ENCODE measurements at places on chromosomes 1 and 21. TPM values are rescaled to one million over a fixed set of nuclear protein-coding genes. Genes with fewer than 3 reads are reported as not detected.

ADGRL4 gene
- 19.3 TPM for total RNA-seq

- no peak for DNase-seq
Observed at GRCh38 chr1:31702836-31703404, 897 bp downstream of the COL16A1 start.

DNA sequence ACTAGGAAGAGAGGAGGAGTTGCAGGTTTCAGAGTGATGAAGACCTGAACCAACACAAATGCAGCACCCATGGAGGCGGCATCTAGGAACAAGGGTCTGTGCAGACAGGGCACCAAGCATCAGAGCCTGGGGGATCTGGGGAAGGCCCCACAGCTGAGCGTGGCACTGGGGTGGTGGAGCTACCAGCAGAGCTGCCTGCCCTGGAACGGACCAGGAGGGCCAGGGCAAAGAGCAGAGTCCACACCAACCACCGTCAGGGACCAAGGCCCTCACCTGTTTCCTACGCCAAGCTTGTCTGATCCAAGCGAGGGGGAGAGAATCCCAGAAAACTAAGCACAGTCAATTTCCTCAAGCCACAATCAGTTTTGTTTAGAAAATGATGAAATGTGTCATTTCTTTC, 79.0 kb upstream of the SYT6 start:
- DNase-seq = no peak

UBAP2L gene
- 101 TPM for total RNA-seq

CCDC185 gene
- not detected for total RNA-seq

DNA sequence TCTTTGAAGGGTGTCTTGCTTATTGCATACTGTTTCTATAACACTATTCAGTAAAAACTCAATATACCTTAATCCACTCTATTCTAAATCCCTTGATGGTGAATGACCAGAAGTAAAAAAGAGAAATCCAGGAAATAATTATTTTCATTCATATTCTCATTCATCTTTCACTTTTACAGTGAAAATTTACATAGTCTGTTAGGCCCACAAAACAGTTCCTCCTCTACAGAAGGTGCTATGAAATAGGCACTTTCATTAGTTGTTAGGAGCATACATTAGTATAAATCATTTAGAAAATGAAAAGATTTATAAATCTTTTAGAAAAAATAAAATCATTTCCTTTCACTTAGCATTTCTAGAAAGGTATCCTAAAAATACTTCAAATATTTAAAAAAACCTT, 115.1 kb downstream of the LHX4 start:
- no peak for DNase-seq

GRCh38 chr1:155022136-155022926, 11.2 kb downstream of the DCST2 start:
- no peak for DNase-seq

- no peak for DNase-seq
Observed at GRCh38 chr1:15277447-15277838, 30.4 kb downstream of the FHAD1 start.

- DNase-seq = no peak
Observed at GRCh38 chr1:1264868-1265272, 8.8 kb downstream of the UBE2J2 start.

GRCh38 chr1:7002728-7003127, 217.5 kb downstream of the CAMTA1 start:
- no peak for DNase-seq

GRCh38 chr1:91703095-91703494, 182.9 kb downstream of the TGFBR3 start:
- DNase-seq = no peak

NPHS2 gene
- not detected for total RNA-seq

- DNase-seq = no peak
Observed at GRCh38 chr1:76591963-76592362, 275.3 kb upstream of the ST6GALNAC5 start.

DNA sequence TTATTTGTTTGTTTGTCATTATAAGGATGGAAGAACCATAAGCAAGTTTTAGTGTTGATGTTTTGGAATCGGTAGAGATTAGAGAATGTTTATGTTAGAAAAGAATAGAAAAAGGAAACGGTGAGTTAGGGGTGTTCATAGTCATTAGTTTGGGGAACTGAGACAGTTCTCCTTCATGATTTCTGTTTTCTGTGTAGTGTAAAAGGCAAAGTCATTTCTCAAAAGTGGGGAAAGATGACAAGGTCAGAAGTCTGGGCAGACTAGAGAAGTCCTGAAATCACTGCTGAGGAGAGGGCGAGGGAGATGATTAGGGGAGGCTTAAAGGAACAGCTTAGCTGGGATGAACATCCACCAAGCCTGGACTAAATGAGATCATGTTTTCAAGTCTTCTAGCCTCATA, 498.9 kb downstream of the TTLL7 start:
- DNase-seq = no peak

GRCh38 chr1:45846931-45847330, 43.5 kb downstream of the MAST2 start:
- DNase-seq = no peak

GRCh38 chr1:31376375-31377134, 3.7 kb upstream of the FABP3 start:
- no peak for DNase-seq

GRCh38 chr1:169072945-169073725, 33.4 kb upstream of the ATP1B1 start:
- no peak for DNase-seq

- DNase-seq = no peak
Observed at GRCh38 chr1:23357138-23357908, 12.3 kb downstream of the ZNF436 start.

GRCh38 chr1:91684481-91685196, 184.0 kb downstream of the CDC7 start:
- DNase-seq = no peak

S100A2 gene
- 2.7 TPM for total RNA-seq

MPL gene
- total RNA-seq = 0.82 TPM

RSPO1 gene
- not detected for total RNA-seq

DNA sequence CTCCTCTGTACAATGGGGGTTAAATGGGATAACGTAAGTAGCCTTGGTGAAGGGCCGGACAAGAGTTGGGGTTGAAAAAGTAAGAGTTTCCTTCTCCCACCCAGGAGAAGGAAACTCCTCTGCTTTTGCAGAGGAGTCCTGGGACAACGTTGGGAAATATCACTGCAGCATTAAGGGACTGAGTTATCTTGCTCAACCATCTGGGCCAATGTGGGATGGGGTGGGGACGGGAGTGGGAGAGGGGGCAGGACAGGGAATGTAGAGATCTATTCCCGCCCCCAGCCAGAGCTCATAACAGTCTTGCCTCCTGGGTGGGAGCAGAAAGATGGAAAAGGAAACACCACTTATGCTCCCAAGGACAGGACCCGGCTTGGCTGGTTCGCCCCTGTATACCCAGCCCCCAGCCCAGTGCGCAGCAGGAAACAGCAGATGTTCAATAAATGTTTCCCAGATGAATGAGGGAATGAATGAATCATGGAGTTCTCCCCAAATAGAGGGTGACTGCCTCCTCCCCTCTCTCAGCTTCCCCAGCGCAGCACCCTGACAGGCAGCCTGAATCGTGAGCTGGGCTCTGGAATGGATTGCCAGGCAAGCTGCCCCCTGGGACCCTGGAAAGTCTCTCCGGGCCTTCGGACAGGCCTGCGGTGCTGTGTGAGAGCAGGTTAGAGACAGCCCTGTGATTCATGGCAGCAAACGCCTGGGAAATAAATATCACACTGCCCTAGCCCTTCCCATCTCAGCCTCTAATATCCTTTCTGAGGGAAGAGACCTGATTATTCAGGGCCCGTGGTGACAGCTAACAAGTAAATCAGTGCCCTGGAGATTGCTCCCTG, 24.8 kb downstream of the FBXO2 start:
- no peak for DNase-seq

GRCh38 chr1:116481934-116482333, 88.9 kb downstream of the CD58 start:
- DNase-seq = no peak

DNA sequence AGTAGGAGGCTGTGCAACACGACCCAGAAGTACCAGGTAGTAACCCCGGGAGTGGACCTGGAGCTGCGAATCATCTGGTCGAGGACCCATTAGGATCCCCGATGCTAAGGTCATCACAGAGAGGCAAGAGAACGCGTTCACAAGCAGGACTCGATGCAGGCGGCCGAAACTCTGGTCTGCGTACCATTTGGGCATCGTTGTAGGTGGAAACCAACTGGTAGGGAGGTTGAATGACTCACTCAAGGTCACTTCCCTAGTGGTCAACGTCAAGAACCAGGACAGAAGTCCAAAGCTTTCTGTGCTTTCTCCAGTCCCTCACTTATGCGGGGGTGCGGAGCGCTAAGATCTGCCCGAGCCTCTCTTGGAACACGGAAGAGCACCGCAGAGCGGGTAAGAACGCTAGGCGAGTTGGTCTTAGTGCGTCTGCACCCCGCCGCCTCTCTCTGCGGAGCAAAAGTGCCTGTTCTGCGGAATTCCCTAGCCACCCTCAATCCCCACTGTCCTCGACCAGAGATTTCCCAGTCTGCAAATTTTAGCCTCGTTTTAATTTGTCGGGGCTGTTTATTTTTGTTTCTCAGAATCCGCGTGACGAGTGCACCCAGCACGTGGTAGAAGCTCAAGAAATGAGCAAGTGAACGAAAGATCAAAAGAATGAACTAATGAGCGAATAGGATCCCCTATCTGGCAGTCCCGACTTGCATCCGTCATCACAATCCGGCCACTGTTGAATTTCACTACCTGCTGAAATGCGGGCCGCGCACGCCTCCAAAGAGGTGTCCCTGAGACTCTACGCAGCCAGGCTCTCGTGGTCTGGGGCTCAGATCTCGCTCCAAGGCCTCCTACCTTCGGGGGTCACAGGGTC, 12.2 kb downstream of the HLX start:
- no peak for DNase-seq

NECTIN4 gene
- total RNA-seq = not detected

- DNase-seq = peak; percentile 62
Observed at GRCh38 chr1:12460121-12460520, 157.9 kb downstream of the DHRS3 start.

DNA sequence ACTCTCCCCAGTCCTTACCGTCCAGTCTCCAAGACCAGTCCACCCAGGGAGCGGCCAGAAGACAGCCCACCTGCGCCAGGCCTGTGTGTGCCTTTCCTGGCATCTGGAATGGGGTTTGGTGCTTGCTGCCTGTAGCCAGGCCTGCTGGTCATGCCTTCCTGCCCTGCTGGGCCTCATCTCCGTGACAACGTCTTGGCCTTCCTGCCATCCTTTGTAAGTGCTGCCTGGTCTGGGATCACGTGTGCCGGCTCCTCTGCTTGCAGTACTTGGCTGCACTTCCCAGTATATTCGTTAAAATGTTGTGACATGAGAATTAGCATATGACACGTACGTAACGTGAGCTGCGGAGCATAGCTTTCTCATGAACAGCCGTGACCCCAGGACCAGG, 145.3 kb upstream of the COL6A1 start:
- DNase-seq = no peak

GRCh38 chr1:37306461-37306860, 167.9 kb upstream of the ZC3H12A start:
- no peak for DNase-seq

- no peak for DNase-seq
Observed at GRCh38 chr1:46019348-46019747, 113.1 kb downstream of the PIK3R3 start.

RPS27 gene
- total RNA-seq = 1,061 TPM

DNA sequence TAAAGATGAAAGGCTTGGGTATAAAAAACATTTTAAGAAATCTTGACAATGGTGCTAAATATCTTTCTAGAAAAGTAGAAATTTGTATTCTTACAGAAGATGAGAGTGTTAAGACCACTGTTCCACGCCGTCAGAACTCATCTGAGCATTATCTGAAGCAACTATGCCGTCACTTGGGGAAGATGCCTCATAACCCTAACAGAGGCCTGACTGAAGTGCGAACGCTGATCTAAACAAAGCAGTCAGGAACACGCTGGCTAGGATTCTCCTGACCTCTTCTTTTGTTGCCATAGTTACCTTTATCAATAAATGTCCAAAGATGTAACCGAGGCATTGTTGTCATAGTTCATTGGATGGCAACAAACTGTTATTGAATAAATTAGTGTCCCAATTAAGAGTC, 612.4 kb downstream of the LTN1 start:
- DNase-seq = no peak

TNFRSF4 gene
- total RNA-seq = 2.2 TPM

DNA sequence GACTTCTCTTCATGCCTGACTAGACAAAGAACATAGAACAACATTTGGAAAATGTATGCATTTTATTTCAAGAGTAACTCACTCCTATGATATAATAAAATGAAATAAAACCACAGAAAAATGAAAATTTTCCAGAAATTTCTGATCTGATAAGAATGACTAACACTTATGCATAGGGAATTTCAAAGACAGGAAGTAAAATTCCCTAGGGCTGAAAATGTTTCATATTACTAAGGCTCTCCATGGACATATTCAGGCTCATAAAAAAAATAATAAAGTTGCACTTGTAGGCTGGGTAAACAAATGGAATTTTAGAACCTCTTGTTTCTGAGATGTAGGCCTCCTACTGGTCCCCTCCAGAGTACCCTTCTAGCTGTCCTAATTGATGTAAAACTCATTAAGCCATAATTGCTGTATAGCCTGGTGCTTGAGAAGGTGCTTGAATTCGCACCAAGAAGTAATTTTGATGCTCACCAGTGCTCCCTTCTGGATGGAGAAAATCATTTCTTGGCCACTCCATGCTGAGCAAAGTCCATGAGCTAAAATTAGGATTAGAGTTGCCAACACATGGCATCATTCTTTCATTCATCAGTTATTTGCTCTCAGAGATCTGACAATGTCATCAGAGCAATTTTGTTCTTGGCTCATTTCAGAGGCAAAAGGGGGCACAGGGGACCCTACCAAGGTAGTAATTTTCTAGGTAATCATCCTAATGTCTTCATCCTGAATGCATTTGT, 641.0 kb upstream of the CAMK1G start:
- DNase-seq = no peak

PAPPA2 gene
- 0.41 TPM for total RNA-seq

C1orf94 gene
- total RNA-seq = not detected

DNA sequence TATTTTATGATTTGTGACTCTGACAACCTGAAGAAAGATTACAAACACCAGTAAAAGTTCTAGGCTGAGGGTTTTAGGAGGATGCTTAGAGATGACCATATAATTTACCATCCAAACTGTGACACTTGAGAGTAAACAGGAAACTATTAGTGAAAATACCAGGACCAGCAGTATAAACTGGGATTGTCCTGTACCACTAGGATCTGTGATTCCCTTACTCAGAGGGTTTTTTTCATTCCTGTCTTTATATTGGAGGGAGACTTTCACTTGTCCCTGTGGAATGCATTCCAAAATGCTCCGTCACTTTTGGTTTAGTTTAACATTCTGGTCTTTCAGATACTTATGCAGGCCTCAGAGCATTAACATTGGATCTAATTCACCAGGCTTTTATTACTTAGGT, 482.9 kb downstream of the PTBP2 start:
- no peak for DNase-seq

DNA sequence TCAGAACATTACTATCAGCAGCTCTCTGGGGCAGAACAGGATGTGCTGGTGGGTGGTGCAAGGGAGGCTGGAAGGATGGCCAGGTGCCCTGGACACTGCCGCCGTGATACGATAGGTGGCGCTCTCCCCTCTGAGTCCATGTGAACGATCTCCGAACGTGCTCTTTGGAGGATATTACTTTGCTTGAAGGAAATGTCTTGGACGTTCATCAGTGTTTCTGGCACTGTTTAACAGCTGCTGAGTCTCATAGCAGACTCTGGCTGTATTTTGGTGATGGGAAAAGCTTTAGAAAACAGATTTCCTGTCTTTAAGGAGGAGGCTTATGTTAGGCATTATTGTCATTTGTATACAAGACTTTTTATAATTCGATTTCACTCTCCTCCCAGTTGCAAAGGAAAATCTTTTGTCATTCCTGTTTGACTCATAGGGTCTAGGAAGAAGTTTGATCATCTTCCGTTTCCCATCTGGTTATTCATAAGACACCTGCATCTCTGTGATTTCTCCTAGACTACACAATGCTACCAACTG, 386.2 kb upstream of the ADGRL2 start:
- DNase-seq = peak; percentile 77

Measured in left ventricle myocardium inferior (tissue), 1 donor.